ENCODE measurements at places on chromosomes 12 and 14. TPM values are rescaled to one million over a fixed set of nuclear protein-coding genes. Genes with fewer than 3 reads are reported as not detected.

- no peak for DNase-seq
Measured at GRCh38 chr14:36852981-36853691, 191.5 kb downstream of the PAX9 start.

GRCh38 chr12:113479590-113480335 is 8.1 kb upstream of the LHX5 start:
- DNase-seq, result peak; percentile 44

GRCh38 chr12:52455821-52456220 is 3.9 kb upstream of the KRT6B start:
- no peak for DNase-seq

- no peak for DNase-seq
Measured at GRCh38 chr14:101851736-101852405, 90.4 kb downstream of the PPP2R5C start.

DNA sequence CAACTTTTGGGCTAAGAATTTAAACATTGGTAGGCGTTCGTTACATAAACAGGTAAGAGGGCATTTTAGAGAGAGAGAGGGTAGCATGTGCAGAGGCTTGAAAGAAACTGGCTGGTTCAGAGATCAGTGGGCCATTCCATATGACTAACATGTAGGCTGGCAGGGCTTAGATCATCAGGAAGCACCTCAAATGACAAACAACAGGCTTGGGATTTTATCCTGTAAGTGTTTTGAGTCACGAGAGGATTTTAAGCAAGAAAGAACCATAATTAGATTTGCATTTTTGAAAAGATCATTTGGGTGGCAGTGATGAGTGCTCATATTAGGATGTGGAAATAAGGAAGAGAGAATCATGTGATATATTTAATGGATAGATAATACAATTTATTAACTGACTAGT is 8.7 kb upstream of the PLEKHA5 start:
- DNase-seq, result no peak

DNA sequence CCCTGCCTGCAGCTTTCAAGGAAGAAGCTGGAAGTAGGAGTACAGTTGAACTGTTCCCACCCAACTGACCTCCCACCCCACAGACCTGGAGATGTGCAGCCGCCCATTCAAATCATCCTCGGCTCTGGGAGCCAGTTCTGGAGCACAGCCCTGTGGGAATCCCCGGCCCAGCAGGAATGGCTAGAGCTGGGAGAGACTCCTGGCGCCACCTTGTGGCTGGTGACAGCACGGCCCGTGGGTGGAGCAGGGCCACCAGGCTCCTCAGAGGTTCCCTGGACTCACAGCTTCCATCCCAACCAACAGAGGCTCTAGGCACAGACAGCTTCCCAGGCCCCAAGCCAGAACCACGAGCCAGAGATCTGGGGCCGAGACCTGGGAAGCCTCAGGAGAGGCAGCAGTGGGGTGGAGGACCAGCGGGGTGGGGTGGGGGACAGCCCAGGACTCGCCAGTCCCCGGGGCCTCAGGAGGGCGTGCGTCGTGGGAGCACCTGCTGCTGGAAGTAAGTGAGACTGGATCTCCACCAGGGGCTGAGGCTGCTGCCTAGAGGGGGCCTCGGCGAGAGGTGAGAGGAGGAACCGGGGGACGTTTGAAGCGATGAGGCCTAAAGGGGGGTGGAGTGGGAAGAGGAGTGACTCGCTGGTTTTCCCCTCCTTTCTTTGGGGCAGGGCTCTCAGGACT is 43.4 kb downstream of the RNF34 start:
- peak; percentile 81 for DNase-seq

GRCh38 chr12:75870878-75871277 is 160.7 kb downstream of the PHLDA1 start:
- no peak for DNase-seq

- DNase-seq, result peak; percentile 31
Measured at GRCh38 chr14:39431416-39432178, 636 bp downstream of the FBXO33 start.

DNA sequence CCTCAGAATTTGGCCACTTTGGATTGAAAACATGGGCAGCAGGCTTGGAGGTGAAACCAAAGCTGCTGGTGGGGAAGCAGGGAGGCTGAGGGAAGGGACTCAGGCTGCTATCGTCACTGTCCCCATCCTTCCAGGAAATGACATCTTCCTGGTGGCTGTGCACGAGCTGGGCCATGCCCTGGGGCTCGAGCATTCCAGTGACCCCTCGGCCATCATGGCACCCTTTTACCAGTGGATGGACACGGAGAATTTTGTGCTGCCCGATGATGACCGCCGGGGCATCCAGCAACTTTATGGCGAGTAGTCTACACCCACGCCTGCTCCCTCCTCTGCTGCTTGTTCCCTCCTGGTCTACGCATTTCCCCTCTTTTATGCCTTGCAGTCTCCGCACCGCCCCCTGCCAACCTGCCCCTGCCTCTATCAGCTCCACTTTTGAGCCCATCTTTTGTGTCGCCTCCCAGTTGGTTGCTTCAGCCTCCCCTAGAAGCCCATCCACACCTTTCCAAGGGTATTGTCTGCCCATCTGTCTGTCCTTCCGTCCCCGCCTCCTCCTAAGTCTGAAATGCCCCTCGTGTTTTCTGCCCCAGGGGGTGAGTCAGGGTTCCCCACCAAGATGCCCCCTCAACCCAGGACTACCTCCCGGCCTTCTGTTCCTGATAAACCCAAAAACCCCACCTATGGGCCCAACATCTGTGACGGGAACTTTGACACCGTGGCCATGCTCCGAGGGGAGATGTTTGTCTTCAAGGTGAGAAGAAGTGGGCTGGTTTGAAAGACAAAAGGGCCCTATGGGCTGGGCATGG is 6.9 kb downstream of the MMP14 start:
- no peak for DNase-seq

DNA sequence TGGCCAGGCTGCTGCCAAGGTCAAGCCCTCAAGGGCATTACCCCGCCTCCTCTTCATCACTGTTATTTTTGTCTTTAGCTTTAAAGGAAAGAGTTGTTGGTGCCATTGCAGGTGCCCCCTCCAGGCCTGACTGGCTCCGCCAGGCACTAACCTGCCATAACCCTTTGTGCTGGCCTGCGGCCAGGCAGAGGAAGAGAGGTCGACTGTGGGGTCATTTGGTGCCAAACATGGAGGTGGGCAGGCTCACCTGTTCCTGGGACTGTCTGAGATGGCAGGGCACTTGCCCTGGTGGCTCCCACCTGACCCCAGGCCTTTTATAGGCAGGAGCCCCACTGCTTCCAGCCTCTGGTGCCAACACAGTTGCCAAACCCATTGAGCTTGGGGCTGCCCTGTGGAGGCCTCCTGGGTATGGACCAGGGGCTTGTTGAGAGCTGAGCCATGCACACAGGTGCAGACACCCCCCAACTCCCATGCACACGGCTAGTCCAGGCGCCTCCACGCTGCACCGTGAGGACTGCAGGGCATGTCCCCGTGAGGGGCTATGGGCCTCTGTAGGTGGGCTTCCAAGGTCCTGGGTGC is 29.4 kb upstream of the PLD4 start:
- peak; percentile 15 for DNase-seq

DNA sequence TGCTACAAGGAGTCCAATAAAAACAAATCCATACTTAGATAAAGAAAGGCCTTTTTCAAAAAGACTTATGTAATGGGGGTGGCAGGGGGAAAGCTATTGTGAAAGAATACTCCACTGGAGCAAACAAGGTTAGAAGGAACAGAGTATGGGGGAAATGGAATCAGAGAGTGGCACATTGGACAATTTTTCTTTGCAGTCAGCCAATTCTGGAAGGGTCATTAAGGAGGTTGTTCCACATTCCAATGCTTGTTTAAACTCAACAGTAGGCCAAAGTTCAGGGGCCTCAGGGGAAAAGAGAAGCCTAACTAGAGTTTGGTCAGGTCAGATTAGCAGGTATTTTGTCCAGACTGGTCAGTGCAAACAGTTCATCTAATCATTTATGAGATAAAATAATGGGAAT is 105.2 kb upstream of the RESF1 start:
- DNase-seq, result no peak

DNA sequence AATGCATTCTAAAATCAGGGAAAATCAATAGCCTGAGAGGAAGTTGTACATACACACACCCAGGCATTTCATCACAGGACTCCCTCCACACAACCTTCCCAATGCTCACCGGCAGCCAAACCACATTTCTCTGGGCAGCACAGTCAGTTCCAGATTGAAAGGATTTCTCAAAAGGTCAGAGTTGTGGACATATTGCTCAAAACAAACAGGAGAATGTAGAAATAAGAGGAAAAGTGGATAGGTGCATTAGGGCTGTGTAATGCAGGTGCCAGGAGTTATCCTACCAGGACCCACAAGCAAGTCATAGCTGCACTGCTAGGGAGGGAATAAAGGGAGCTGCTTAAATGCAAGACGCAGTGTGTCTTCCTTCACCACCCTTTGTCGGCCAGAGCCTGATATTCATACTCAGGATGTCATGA is 62.9 kb downstream of the GCH1 start:
- DNase-seq, result no peak

DNA sequence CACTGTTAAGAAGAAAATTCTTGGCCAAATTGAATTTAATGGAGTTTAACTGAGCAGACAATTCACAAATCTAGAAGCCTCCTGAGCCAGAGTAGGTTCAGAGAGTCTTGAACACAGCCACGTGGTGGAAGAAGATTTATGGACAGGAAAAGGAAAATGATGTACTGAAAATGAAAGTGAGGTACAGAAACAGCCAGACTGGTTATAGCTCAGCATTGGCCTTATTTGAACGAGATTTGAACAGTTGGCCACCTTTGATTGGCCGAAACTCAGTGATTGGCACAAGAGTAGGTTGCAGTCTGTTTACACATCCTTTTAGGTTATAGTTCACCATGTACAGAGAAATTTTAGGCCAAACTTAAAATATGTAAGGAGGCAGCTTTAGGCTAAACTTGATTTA is 9.9 kb downstream of the OAS2 start:
- no peak for DNase-seq

GRCh38 chr14:99681101-99681831 is 2.8 kb upstream of the CYP46A1 start:
- DNase-seq, result no peak

GRCh38 chr12:6822426-6823135 is 960 bp downstream of the GPR162 start:
- no peak for DNase-seq

GRCh38 chr12:127620735-127621355 is 646.1 kb upstream of the TMEM132C start:
- no peak for DNase-seq

DNA sequence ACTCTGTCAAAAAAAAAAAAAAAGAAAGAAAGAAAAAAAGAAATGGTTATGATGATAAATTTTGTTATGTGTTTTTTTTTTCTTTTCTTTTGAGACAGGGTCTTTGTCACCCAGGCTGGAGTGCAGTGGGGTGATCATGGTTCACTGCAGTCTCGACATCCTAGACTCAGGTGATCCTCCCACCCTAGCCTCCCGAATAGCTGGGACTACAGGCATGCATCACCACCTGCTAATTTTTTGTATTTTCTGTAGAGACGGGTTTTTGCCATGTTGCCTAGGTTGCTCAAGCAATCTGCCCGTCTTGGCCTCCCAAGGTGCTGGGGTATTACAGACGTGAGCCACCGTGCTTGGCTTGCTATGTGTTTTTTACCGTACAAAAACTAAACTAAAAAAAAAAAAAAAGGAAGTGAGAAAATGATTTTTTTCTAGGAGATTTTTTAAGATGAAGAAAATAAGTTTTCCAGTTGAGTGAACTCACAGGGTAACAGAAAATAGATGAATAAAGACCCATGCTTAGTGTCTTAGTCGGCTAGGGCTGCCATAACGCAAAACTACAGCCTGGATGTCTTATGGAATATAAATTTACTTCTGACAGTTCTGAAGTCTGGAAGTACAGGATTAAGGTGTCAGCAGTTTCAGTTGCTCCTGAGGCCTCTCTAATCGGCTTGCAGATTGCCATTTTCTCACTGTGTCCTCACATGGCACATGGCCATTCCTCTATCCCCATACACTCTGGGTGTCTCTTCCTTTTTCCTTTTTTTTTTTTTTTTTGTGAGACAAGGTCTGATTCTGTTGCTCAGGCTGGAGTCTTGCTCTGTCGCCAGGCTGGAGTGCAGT is 13.2 kb upstream of the APOF start:
- DNase-seq, result no peak

GRCh38 chr14:75258079-75258802 is 20.4 kb upstream of the FOS start:
- no peak for DNase-seq

DNA sequence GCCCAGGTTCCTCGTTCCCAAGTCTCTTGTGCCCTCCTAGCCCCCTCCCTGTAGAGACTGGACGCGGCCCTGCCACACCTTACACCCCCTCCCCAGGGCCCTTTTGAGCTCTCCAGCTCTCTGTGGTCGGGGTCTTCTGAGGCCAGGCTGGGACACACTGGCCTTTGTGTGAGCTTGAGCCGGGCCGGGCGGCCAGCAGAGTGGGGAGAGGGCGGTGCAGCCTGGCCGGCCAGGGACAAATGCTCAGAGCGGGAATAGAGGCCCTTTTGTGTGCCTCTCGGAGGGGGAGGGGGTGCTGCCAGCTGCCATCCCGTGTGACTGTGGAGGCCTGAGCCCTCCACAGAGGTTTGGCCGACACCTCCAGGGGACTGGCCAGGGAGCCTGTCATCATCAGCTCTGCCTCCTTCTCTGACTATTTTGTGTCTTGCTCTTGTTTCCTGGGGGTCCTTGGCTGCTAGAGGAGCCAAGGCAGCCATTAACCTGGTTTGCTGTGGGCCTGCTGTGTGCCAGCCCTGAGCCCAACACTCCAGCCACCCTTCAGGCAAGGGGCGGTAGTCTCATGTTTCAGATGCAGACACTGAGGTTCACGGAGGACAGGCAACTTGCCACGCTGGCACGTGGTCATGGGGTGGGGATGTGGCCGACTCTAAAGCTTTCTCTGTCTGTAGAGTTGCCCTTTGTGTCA is 13.6 kb downstream of the FAM222A start:
- DNase-seq, result peak; percentile 25

DNA sequence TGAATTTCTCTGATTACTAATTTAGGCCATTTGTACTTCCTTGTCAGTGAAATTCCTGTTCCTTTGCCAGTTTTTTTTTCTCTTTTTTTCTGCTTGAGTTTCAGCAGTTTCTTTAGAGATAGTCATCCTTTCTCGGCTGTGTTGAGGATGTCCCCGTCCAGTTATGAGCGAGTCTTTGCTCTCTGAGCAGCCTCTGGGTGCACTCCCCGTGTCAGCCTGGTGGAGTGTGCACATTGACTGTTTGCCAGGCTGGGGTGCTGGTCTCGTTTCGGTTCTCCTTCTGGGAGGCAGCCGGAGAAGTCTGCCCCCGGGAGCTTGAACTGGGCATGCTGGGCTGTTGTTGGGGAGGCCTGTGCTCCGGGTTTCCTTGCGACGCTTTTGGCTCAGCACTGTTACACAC is 3.0 kb downstream of the PACS2 start:
- peak; percentile 40 for DNase-seq

TEDC1 gene
- 4.0 TPM for total RNA-seq

INHBE gene
- total RNA-seq, result not detected

GALC gene
- 14.5 TPM for total RNA-seq

FZD10 gene
- 0.05 TPM for total RNA-seq

GALNT9 gene
- not detected for total RNA-seq

PLEKHH1 gene
- 3.7 TPM for total RNA-seq

SIX6 gene
- not detected for total RNA-seq

GALNT6 gene
- total RNA-seq, result 0.60 TPM

C12orf54 gene
- not detected for total RNA-seq

TOMM20L gene
- total RNA-seq, result not detected
